ENCODE measurements at places on chromosomes 3 and 15.

DNA sequence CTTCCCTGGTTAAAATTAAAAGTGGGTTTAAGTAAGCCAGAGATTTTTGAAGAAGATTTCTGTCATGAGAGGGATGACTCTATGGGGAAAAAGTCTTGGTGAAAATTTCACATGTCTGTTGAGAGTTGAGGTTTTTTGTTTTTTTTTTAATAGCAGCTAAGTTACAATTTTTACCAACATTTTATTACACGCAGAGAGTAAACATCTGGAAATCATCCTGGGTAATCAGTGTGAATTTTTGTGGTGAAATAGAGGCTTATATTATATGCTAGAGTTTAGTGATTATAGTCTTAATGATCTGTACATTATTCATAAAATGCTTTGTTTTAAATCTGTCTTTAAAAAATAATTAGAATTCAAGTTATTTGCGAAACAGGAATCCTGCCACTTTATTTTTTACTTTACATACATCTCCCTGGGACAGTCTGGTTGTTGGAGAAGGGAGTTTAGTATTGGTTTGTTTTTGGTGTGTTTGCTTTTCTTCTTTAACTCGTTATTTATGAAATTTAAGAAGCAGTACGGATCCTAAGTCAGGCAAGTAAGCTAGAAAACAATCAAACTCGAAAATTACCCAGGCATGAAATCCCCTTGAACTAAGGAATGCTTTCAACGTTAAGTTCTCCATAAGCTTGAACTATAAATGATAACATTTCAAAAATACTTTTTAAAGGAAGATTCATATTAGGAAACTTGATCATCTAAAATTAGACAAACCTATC, 143.4 kb upstream of the TSC22D2 start:
- DNase-seq: no peak

DNA sequence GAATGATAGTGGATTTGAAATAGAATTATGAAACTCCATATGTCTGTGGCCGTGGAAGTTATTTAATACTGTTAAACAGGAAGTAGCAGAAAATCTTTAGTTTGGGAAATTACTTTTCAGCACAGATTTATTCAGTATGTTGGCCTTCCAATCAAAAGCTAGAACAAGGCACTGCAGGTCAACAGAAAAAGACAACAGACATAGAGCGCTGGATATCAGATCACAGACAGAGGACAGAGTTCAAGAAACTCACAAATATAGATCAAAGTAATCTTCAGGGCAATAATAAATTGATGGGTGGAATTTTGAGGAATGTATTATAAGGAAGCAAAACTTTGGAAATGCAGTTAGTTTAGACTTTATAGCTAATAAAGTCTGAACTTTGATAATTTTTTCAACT, 159.5 kb upstream of the TMCO5A start:
- no peak for DNase-seq

DNA sequence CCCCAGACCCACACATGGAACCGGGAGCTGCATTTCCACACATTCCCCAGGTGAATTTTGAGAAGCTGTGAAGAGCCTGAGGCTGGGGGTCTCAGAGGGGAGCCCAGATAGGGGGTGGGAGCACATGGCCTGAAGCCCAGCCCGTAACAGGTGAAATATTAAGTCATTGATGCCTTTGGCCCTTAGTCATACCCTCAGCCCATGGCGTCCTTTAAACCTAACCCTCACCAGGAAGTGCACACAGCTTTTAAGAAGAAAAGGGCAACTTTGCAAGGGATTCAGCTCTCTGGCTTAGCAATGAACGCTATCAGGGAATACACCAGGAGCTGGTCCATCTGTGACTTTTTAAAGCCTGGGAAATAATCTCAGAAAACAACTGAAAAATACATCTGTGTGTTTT, 40.6 kb downstream of the WNT7A start:
- no peak for DNase-seq

DNA sequence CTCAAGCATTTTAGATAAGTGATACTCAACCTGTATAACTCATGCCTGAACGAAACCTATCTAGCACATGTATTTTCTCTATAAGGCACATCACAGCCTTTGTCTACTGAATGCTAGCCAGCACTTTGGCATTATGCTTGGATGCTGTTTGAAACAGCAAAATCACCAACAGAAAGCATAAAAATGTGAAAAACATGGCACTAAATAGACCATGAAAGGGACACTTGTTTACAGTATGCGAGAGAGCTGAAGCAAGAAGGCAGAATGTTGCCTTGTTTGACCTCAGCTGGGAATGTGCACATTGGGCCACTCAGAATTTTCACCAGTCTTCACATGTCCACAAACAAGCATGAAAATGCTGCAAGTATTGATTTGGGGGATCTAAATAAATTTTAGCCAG, 59.5 kb downstream of the MINDY2 start:
- DNase-seq: no peak

DNA sequence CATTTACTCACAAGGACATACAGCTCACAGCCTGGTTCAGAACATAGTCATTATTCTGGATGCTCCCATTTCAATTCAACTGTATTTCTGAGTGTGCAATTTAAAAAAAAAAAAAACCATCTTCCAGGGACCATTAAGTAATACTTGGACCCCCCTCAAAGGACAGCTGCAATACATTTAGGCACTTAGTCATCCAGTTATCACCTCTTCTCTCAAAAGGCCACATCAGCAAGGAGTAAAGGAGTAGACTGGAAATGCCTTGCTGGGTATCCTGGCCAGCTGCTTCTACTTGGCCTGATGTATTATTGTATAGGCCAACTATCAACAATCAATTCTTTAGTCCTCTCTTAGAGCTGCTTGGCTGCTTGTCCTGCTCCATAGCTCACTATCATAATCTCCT, 211.4 kb upstream of the SETMAR start:
- DNase-seq: no peak

DNA sequence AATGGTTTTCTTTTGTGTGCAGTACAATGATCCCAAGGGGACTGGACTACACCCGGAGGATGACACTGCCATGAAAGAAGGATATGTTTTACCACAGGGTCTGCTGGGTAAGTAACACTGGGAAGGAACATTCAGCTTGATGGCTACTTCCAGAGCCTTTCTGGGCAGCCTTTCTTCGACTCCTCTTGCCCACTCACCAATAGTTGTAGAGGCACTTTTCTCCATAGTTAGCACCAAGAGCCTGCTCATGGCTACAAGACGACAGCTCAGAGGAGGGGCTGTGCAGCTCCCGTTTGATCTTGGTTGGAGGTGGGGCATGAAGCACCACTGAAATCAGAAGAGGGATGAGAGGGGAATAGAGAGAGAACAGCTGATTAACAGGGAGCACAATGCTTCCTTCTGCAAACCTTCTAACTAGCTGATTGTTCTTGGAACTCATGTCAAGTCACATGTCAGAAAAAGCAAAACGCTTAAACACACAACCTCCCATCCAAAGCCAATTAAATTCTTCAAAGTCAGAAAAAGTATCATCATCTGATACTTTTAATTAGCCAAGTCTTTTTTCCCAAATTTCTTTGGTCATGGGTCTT, 27.9 kb downstream of the ETV5 start:
- DNase-seq: no peak

DNA sequence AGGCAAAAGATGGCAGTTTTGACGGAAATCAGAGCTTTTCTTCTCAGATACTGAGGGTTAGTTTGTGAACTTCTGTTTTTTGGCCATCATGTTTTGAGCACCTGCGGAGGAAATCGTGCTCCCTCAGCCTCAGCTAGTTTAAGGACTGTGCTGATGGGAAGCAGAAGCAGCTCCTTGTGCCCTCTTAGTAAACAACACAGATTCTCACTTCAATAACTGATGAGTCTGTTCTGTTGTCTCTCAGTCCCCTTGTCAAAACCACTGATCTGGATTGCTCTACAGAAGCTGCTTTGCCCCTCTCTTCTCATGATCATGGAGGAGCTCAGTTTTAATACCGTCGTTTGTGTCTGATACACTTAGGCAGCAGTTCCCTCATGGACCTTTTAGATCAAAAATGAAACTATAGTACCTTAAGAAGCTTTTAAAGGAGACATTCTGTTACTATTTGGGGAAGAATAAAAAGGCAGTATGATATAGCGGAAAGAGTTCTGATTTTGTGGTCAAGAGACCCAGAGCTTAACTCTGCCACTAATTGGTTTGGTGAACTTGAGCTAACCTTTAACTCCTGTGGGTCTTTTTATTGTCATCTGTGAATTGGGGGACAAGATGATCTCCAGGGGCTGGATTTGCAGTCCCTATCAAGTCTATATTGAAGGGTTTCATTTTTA, 152.6 kb downstream of the BBX start:
- no peak for DNase-seq

- no peak for DNase-seq
Measured at GRCh38 chr15:57597431-57597830, 5.7 kb downstream of the MYZAP start.

GRCh38 chr3:155602307-155602706, 142.6 kb downstream of the PLCH1 start:
- DNase-seq: no peak

- DNase-seq: no peak
Measured at GRCh38 chr3:182671942-182672341, 121.4 kb upstream of the ATP11B start.

DNA sequence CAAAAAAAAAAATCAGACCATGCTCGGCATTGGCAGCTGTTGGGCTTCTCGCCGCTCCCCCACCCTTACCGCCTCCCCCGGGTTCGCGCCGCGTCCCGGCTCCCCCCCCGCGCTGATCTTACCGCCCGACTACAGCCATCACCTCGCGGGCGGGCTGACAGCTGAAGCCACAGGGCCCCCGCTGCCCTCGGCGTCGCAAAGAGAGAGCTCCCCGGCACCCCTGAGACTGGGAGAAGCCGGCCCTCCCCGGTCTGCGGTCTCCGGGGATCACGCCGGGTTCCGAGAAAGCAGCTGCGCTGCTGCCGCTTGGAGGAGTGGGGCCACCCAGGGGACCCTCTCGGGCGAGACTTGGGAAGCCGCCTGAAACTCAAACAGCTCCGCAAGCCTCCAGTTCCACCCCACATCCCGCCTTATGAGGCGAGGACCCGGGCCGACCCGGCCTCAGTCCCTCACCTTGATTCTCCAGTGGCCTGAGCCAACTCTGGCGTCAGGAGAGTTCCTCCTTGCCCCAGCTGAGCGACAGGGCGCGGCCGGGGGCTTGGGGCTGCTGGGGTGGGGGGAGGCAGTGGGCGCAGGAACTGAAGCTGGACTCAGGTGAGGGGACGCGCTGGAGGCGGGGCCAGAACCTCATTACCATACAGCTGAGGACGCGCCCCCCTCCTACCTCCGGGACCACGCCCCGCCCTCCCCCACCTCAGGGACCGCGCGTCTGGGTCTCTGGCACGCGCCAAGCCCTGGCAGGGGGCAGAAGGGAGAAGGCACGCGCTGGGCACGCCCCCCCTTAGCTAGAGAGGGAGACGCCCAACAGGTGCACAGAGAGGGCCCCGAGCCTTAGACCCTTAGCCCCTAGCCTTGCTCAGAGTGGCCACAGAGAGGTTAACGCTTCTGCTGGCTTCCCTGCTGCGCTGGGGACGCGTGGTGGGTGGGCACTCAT, 1.0 kb upstream of the DLL4 start:
- no peak for DNase-seq

DNA sequence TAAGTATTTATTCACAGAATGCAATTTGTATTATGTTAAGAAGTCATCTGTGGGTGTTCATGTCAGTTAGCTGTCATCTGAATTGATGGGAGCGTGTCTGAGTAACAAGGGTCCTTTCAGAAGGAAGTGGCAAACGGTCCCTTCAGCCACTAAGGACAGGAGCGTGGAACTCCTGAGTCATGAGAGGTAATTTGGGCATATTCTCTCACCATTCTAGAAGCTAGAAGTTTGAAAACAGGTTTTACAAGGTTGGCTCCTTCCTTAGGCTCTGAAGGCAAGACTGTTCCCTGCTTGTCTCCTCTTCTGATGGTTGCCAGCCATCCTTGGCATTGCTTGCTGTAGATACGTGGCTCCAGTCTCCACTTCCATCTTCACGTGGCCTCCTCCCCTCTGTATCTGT, 19.7 kb downstream of the ABHD2 start:
- no peak for DNase-seq

- DNase-seq: no peak
Measured at GRCh38 chr15:89400116-89400781, 65.6 kb upstream of the POLG start.

- DNase-seq: no peak
Measured at GRCh38 chr3:11734-12133, 184.8 kb upstream of the CHL1 start.

- DNase-seq: no peak
Measured at GRCh38 chr3:45412763-45413162, 24.4 kb downstream of the LARS2 start.

DNA sequence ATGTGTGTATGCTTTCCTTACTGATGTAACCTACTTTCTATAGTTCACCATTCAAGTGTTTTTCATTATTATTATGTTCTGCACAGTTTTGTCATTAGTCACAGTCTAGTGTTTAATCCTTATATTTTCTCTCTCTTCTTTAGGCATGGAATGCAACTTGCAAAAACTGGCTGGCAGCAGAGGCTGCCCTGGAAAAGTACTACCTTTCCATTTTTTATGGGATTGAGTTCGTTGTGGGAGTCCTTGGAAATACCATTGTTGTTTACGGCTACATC, 6.9 kb downstream of the SUCNR1 start:
- no peak for DNase-seq

DNA sequence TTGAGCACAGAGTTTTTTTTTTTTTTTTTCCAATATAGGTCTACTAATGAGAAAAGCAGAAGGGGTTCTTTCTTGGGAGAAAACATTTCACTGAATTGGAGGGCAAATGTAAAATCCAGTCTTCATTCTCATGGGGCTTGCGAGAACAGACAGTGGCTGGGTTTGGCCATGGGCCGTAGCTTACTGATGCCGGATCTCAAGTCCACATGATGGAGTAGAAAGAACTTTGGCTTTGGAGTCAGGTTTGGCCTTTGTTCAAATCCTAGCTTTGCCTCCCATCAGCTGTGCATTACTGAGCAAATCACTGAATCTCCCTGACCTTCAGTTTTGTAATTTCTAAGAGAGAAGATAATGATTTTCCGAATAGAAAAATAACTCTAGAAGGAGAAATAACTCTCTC, 59.7 kb downstream of the LMCD1 start:
- DNase-seq: no peak

- no peak for DNase-seq
Measured at GRCh38 chr3:48555231-48555948, 1.2 kb downstream of the PFKFB4 start.

GRCh38 chr3:32438596-32439344, 47.1 kb downstream of the CMTM7 start:
- no peak for DNase-seq

DNA sequence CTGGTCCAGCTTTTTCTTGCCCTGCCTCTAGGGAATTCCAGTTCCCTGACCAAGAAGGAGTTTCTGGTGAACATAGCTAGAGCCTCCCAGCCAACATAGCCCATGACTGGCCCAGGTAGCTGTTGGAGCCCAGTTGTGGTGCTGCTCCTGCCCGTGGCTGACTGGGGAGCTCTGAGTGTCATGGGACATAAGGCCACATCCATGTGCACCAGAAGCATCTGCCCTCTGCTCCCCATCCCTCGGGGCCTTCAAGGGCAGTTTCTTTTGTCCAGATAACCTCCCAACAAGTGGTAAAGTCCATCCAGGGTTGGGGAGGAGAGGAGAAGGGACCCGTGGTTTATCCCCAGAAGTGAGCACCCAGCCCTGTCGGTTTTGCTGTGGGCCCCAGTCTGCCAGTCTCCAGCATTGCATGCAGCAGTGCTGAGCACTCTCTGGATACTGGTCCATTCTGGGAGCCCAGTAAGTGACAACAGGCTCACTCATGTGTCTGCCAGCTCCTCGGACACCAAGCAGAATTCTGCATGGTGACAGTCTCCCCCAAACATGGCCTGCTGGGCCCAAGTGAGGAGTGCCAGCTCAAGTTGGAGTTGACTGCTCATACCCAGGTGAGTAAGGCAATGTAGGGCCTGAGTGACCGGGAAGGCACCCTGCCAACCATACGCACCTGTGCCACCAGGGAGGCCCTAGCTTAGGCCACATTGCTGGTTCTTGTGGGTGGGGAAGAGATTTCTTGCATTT, 28.8 kb downstream of the ACAA1 start:
- DNase-seq: no peak
